ENCODE measurements at places on chromosomes 12 and 14.

GRCh38 chr14:29832042-29832441 is 95.6 kb downstream of the PRKD1 start:
- no peak for DNase-seq

- DNase-seq: no peak
Observed at GRCh38 chr14:28407996-28408395, 358.6 kb upstream of the FOXG1 start.

DNA sequence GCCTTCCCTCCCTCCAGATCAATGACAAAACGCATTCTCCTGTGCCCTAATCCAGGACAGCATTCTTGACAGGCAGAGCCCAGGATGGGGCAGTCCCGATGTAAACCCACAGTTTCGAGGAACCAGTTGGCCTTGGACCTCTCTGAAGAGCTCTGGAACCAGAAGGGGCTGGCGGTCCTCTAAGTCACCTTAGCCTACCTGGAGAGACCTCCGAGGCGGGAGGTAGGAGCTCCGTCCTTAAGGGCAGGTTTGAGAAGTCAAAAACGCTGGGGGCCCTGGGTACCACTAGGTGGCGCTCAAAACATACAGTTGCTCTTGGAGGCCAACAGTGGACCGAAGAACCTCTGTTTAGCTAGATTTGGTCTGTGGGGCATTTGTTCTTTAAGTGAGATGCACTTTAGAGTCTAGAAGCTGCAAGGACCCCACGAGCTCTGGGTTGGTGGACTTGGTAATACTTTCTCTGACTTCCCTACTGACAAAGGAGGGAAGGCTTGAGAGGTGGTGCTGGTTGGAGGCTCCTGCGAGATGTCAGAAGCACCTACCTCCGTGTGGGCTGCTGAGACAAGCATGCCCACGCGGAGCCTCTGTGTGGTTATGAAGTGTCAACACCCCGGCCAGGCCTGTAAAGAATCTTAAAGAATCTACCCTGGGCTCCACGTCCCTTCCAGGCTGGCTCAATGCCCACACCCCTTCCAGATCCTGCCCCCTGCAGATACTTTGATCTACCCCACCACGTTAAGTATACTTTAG is 74.8 kb upstream of the CHST11 start:
- peak; percentile 80 for DNase-seq

DNA sequence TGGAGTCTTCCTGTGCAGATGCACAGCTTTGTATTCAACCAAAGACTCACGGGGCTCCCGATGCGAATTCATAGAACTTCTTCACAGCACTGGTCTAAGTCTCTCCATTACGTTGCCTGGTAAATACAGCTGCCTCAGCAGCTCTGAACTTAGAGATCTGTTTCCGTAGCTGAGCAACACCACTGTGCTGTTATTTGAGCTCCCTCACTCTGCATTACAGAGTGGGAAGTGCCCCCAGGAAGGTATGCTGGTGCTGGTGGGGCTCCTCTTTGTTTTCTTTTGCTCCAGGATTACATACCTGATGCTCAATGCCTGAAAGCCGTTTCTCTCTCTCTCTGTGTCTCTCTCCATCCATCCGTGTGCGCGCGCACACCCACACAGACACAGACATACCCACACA is 227.5 kb upstream of the RMST start:
- DNase-seq: no peak

- no peak for DNase-seq
Observed at GRCh38 chr14:29749327-29749726, 178.3 kb downstream of the PRKD1 start.

- peak; percentile 7 for DNase-seq
Observed at GRCh38 chr14:46250113-46250703, 401.4 kb downstream of the RPL10L start.

DNA sequence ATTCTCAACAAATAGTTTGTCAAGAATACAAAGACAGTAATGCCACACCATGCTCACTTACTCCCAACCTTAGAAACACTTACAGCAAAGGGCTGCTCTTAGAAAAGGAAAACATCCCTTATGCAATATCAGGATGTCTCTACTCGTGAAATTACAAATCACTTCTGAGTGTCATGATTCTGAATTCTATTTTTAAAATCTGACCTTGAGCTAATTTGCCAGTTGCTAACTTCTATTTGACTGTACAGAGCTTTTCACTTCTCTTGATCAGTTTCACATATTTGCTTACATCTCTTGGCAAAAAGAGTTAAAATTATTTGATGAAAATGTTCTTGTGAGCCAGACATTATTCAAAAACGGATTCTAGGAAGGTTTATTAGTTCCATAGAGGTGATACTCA is 136.7 kb upstream of the SLC35F4 start:
- DNase-seq: no peak

DNA sequence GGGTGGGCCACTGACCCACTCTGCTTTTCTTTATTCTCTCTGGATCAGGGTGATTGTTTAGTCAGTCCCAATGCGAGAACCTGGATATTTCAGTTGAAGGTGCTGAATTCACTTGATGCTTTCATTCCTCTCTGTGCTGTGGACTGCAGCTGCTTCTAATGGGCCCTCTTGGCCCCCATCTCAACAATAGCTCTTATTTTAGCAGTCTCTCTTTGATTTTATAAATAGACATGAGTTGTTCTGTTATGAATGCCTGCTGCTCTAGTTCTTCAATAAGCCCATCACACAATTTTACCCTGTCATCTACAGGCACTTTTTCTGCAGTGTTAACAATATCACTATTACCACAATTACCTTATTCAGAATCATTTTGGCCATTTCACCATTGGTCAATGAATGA is 54.1 kb upstream of the YARS2 start:
- no peak for DNase-seq

- peak; percentile 41 for DNase-seq
Observed at GRCh38 chr12:25130741-25131188, 64.2 kb downstream of the DNAI7 start.

- DNase-seq: no peak
Observed at GRCh38 chr12:87982208-87982607, 47.0 kb downstream of the C12orf50 start.

DNA sequence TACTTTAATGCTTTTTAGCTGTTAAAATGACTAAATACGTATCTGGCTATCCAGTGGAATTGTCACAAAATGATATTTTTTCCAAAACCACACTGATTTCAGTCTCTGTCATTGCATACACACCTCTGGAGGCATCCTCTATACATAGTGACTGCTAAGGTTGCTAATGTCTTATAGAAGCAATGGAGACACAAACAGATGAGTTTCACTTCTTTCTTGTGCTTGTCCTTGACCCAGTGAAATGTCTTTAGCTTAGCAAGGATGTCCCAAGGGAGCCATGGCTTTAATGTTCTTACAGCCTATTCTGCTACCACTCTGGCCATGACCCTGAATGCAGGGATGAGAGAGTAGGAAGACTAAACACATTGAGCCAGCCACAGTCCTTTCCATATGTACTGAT is 90.3 kb downstream of the TPH2 start:
- no peak for DNase-seq

Measured in GM13977 (cell line).